ENCODE measurements at places on chromosomes 2 and 18. TPM values are rescaled to one million over a fixed set of nuclear protein-coding genes. Genes with fewer than 3 reads are reported as not detected.

Gene ZCCHC2
- polyA plus RNA-seq, result 2.2 TPM

Gene SH3BP4
- not detected for polyA plus RNA-seq

Gene ATG16L1
- polyA plus RNA-seq, result 12.3 TPM

Gene CHST10
- 0.98 TPM for polyA plus RNA-seq

Gene D2HGDH
- polyA plus RNA-seq, result 5.9 TPM

Gene TPO
- polyA plus RNA-seq, result 3.2 TPM

Gene KYNU
- polyA plus RNA-seq, result not detected

Gene ONECUT2
- polyA plus RNA-seq, result not detected

Gene ADGRF3
- 0.14 TPM for polyA plus RNA-seq

Gene DCC
- polyA plus RNA-seq, result not detected

Gene RUFY4
- polyA plus RNA-seq, result 0.16 TPM

Gene SPATA3
- not detected for polyA plus RNA-seq

Gene TET3
- 0.03 TPM for polyA plus RNA-seq

Gene TNFRSF11A
- 0.49 TPM for polyA plus RNA-seq

Gene GREB1
- not detected for polyA plus RNA-seq

Gene NMUR1
- not detected for polyA plus RNA-seq

Gene SERPINB4
- not detected for polyA plus RNA-seq

Gene UNC80
- not detected for polyA plus RNA-seq

Gene CBLN2
- not detected for polyA plus RNA-seq

Gene CRYGC
- not detected for polyA plus RNA-seq

Gene HAUS1
- polyA plus RNA-seq, result 39.6 TPM

Gene PPP1CB
- polyA plus RNA-seq, result 92.1 TPM

Gene CNRIP1
- polyA plus RNA-seq, result not detected

Gene ZNF804A
- polyA plus RNA-seq, result 0.05 TPM

Gene SP140
- polyA plus RNA-seq, result 18.0 TPM

Gene SLC8A1
- polyA plus RNA-seq, result not detected

Gene AQP12A
- not detected for polyA plus RNA-seq

All from CD4-positive, alpha-beta memory T cell (primary cell).